ENCODE measurements at places on chromosomes 4 and X.

- DNase-seq, result no peak
Measured at GRCh38 chrX:120735966-120736365, 106.1 kb upstream of the C1GALT1C1 start.

DNA sequence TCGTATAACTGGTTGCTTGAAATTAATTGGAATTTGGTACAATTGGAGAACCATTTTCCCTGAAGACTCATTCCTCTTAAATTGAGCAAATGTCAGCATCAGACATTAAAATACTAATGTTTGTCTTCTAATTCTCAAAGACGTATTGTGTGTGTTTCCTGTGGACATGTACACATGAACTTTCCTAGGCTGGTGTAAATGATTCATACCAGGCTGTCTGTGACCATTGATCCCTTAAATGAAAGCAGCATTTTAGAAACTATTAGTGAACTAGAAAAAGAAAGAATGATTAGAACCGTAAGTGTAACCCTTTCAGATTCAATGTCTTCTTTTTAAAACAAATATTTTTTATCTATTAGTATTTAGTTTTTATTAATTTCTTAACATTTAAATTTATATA, 332.9 kb downstream of the PPP3CA start:
- no peak for DNase-seq

DNA sequence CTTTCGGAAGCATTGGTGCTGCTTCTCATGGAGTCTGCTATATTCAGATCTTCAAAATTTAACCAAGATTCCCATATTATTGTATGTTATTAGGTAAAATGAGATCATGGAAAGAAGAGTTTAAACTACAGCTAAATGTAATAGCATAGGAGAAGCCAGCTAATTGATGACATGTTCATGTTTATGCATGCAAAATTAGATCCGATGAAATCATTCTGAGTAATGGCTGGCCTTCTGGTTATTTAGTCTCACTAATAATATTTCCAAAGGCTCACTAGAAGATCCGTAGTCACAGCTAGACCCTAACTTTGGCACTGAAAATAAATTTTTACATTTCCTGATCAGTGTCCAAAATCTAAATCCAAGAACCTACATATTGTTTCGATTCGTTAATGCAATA, 19.8 kb upstream of the PHKA2 start:
- DNase-seq, result no peak

GRCh38 chrX:56787734-56788152, 58.7 kb downstream of the NBDY start:
- no peak for DNase-seq

DNA sequence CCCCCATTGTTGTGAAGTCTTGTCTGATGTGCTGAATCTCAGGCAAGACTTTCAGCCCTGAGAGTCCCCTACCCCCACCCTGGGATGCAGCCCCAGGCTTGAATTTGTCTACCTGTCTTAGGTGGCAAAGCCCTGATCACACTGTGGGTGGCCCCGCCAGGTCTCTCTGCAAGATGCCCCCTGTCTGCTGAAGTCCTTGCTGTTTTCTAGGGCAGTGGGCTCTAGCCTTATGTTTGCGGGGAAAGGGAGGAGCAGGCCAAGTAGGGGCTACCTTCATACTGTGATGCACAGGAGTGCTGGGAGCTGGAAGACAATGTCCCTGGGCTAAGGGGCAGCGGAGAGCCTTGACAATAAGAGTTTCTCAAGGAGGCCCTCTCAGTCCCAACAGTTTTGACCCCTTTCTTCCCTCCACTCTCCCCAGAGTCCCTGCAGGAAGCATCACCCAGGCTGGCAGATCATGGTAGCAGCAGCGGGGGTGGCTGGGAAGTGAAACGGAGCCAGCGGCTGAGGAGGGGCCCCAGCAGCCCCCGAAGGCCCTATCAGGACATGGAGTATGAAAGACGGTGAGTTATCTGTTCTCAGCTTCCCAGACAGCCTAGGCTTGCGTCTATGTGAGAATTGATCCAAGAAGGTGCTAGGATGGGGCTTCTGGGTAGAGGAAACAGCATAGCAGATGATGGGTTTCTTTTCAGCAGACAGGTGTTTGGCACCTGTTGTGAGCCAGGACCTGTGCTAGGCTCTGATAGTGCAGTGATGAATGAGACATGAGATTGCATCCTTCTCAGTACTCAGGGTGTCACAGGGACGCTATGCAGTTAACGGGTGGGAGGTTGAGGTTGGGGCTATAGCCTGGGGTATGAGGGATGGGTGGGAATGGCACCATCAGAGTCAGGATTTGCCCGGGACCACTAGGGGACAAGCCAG, 2.2 kb downstream of the RBM10 start:
- no peak for DNase-seq

GRCh38 chr4:141077611-141078225, 55.6 kb downstream of the RNF150 start:
- no peak for DNase-seq

DNA sequence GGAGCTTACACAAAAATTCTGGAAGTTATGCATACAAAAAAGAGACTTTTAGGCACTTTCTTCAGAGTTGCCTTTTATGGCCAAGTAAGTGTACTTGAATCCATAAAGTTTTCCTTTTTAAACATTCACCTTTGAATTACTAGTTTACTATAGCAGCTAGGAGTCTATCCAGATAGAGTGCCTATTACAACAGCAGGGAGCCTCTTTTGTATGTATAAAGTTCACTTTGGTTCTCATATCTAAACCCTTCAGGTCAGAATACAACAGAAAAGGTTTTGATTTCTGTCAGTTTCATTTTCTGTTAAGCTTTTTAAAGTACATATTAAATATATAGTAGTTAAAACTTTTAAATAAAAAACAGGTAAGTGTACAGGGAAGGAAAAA, 51.4 kb upstream of the IL13RA1 start:
- DNase-seq, result no peak

GRCh38 chr4:1870328-1870577, 940 bp upstream of the NSD2 start:
- DNase-seq, result peak; percentile 66

DNA sequence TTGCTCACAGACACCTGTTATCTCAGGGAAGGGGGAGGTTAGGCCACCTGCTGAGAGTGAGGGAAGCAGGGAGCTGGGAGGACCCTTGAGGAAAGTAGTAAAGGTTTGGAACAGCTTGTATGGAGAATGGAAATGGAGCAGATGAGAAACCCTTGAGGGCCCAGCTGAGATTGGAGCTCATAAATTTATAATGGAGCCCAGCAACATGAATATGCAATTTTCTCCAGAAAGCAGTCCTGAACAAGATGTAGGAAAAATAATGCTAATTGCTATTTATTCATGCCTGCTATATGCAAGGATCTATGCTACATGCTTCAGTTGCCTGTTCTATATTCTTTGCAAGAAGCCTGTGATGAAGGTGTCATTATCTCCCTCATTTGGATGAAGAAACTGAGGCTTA, 67.5 kb upstream of the LEF1 start:
- no peak for DNase-seq

DNA sequence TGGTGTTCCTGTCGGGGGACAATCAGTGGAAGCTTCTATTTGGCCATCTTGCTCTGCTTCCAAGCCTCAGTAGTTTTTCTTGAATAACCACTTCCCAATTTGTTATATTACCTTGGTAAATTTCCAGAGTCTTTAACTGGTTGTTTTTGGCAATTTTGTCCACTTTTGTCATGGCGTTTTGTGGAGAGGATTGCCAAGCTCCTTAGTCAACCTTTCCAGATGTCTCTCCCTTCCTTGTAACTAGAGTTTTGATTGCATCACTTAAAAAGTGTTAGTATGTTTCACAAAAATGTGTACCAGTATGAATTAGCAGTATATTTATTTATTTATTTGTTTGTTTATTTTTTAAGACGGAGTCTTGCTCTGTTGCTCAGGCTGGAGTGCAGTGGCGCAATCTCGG, 15.8 kb upstream of the UXT start:
- no peak for DNase-seq

- no peak for DNase-seq
Measured at GRCh38 chr4:73687421-73687820, 52.9 kb upstream of the CXCL8 start.

- no peak for DNase-seq
Measured at GRCh38 chr4:109914322-109914721, 1.6 kb downstream of the EGF start.

GRCh38 chrX:110425222-110426154, 66.8 kb downstream of the RTL9 start:
- no peak for DNase-seq

DNA sequence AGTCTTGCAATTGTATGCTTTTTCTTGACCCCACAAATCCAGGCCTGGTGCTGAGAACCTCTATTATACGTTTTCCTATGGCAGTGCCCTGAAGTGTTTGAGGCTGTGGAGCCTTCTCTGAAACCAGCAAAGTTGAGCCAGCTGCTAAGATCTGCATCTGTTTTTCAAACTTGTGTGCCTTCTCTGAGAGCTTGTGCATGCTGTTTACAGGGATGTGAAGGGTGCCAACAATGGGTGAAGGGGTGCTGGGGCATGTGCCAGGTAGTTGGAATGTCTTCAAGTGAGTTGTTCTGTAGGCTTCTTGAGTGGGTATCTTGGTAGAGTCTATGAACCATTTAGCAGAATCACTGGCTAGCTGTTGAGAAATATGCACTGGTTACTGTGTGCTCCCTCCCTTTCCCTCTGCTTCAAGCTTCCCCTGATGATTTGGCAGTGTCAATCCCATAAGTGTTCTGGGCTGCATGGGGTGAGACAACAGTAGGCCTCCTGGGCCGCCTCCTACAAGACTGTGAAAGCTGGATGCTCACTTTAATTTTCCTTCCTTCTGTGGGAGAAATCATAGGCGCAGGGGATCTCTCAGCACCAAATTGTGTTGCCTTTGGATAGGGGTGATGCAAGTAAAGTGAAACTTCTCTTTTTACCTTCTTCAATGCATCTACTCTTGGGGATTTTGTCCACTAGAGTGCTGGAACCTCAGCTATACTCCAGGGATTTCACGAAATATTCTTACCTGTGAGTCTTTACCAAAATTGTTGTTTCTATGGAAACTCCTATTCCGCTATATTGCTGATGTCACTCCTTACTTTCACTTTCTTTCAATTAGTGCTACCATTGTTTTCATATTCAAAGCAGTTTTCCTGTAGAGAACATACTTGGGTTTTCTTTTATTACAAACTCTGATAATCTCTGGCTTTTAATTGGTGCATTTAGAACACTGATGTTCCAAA, 30.0 kb downstream of the ITM2A start:
- DNase-seq, result no peak

- no peak for DNase-seq
Measured at GRCh38 chr4:180542445-180543100, 1700.6 kb upstream of the TENM3 start.

DNA sequence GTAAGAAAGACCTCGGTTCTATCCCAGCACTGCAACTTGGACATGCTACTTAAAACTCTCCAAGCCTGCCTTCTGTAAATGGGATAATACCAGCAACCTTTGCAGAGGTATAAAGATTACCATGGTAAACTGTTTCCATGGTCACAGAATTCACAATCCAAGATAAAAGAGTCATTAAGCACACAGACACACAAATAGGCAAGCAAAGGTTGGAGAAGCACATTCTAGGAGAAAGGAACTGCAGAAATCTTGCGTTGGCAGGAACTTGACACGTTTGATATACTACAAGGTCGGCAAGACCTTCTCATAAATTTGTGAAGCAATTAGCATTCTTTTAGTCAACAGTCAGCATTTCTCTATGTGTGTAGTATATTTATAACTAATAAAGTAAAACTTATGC, 12.3 kb upstream of the CHRNA9 start:
- no peak for DNase-seq

DNA sequence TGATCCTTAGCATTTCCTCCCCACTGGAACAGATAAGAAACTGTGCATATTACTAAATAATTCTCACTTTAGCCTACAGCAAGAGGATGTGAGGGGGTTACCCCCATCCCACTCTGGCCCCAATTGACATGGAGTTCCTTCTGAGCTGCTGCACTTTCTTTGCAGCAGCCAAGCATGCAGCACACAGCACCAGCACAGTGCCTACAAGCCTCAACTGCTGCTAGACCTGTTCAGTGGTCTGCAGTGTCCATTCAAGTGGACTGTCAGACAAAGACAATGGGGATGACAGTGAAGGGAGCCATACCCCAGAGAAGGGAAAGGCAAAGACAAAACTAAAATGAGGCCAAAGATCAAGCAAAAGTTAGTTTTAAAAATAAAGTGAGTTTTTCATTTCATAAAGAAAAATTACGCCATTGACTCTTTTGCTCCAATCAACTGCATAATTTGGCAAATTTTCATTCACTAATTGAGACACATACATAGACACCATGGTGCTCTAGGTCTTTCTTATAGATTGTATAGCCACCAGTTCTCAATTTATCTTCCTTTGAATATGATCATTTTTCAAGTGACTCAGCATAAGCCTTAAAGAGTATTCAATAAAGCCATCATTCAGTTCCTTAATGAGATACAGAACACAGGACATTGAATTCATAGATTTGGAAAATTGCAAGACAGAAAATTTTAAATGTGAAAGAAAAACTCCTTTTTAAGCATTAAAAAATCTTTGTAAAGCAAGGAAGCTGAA, 410.6 kb downstream of the HNRNPD start:
- DNase-seq, result no peak

DNA sequence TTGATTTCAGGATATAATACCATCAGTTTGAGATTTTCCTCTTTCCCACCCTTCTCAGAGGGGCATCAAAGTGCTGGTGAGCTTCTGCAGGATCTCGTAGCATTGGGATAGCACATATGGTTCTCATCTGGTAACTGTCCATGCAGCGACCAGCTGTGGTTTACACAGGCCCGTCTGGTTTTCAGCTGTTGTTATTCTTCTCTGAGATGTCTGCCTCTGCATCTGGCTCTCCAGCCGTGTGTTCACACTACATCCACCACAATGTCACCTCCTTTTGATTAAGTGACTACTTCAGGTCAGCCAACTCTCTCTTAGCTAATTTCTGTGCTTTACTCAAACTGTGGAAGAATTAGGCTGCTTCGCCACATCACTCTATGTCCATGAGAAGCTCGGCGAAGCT, 676.7 kb upstream of the TENM3 start:
- DNase-seq, result no peak

DNA sequence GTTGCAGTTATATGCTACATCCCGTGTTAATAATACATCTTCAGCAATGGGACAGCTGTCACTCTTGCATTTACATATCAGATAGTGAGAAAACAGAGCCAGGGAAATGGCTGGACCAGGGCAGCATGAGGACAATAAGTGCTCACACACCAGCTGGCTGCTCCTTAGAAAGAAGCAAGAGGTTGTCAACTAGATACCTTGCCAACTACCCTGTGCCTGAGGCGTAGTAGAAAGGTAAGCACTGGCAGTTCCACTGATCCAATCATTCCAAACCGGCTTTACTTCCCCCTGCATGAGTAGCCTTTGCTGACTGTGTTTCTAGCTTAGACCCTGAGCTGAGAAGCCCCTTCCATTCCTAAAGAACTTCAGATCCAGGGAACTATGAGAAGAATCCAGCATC, 52.2 kb upstream of the FGF13 start:
- no peak for DNase-seq

Data from midbrain (tissue), 1 donor.